ENCODE measurements at places on chromosomes 13 and 19.

DNA sequence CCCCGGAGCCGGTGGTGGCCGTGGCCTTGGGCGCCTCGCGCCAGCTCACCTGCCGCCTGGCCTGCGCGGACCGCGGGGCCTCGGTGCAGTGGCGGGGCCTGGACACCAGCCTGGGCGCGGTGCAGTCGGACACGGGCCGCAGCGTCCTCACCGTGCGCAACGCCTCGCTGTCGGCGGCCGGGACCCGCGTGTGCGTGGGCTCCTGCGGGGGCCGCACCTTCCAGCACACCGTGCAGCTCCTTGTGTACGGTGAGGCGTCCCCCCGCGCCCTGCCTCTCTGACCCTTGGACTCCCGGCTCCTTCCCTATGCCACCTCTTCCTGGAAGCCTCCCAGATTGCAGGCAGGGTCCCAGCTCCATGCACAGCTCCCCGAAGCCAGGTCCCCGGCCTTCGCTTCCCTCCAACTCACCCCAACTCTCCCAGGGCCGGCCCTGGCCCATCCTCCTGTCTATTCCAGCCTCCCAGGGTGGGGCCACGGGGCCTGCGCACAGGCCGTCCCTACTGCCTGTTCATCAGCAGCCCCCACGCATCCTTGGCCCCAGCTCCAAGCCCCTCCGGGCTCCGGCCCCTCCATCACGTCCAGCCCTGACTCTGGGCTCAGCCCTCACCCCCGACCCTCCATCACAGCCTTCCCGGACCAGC lies 1.7 kb downstream of the MADCAM1 start:
- DNase-seq, result no peak

DNA sequence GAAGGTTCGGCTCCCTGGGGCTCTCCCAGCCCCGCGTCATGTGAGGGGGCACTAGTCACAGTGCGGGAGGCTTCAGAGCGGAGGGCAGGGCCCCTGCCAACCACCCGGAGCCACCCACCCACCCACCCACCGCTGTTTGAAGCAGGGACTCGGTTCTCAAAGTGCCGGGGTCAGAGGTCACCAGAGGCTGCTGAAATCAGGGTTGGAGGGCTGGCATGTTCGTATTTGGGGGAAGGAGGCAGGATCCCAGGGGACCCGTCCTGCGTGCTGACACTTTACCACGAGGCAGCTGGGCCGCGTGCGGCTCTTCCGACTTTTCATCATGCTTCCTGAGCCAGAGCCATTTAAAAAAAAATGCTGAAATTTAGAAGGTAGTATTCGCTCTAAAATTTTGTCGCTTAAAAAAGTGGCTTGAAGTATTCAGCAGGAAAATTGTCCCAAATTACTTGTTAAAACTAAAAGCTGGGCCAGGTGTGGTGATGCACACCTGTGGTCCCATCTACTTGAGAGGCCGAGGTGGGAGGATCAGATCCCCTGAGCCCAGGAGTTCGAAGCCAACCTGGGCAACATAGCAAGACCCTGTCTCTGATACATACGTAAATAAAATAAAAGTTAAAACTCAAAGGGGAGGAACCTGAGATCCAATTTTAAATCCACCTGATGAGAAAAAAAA lies 21.2 kb downstream of the ATP11A start:
- DNase-seq, result no peak

GRCh38 chr13:45943965-45944364 lies 92.4 kb upstream of the SIAH3 start:
- no peak for DNase-seq

GRCh38 chr13:29877456-29878078 lies 27.1 kb upstream of the UBL3 start:
- no peak for DNase-seq

- no peak for DNase-seq
Observed at GRCh38 chr19:54178581-54179261, 5.8 kb upstream of the TMC4 start.

GRCh38 chr13:32126756-32127155 lies 95.2 kb downstream of the FRY start:
- no peak for DNase-seq

All from germinal center (tissue), 1 donor.